ENCODE measurements at places on chromosomes 5 and 9. TPM values are rescaled to one million over a fixed set of nuclear protein-coding genes. Genes with fewer than 3 reads are reported as not detected.
A peak's percentile ranks its signal among the peaks of the same experiment; 100 is the strongest.

DNA sequence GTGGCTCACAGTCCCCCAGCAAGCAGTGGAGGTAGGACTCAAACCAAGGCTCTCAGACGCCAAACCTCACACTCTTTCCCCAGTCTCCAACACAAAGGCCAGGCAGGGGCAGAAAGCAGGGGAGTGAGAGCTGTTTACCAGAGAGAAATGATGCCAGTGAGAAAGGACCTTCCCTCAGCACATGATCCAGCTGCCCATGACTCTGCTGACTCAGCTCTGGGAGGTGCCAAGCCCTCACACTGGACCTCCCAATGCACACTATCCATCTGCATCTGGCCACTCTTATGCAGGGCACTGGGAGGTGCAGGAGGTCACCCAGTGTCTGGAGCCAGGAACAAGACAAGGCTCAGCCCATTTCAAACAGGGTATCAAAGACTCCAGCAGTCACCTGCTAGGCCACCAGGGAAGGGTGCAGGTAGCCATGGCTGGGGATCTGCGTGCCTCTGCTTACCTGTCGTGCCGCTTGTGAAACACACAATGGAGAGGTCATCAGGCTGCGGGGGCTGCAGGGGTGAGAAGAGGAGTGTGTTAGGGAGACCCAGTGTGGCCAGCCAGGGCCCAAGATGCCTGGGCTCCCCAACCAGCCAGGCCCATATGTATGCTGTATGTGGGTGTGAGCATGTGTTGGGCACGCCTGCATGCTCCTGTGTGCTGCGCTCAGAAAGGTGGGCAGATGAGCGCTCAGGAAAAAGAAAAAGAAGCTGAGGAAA is 26.3 kb downstream of the ACSL6 start:
- H3K36me3 ChIP-seq, result no peaks in the 10 kb centered on the region
- peaks cover 14% of the 10 kb centered on the region for H3K4me1 ChIP-seq
- DNase-seq, result peak; percentile 35
- no peak overlapping the region for H3K4me3 ChIP-seq

DNA sequence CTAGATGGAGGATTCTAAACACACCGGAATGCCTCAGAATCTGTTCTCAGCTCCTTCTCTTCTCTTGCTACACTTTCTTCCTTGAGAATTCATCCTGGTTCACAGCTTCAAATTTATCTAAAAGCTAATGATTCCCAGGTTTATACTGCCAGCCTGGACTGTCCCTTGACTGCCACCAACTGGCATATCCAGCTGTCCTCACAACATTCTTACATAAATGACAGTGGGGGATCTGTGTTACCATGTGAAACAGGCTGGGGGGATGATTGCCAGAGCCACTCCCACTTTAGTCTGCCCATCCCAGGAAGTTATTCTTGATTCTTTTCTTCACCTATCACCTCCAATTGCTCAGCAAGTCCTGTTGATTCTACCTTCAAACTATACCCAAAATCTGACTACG is 27.2 kb upstream of the ZFR start:
- no peaks in the 10 kb centered on the region for H3K27me3 ChIP-seq
- no peaks in the 10 kb centered on the region for H3K4me1 ChIP-seq
- no peak overlapping the region for H3K4me3 ChIP-seq
- H3K36me3 ChIP-seq, result no peaks in the 10 kb centered on the region
- no peak for DNase-seq

DNA sequence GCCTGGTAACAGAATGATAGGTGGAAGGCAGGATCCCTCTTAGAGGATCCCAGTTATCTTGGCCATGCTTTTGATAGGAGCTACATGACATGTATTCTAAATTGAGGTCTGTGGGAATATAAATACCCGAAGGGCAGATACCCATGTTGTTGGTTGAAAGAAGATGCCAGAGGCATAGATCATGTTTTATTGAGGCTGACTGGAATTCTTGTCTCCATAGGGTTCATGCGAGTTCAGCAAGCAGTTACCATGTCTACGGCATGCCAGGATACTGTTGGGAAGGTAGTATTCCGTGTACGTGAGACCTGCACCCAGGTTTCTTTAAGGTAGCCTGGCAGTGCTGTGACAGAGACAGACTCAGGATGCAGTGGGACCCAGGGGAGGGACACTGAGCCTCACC is 230.7 kb downstream of the NR3C1 start:
- no peak overlapping the region for H3K4me3 ChIP-seq
- H3K27me3 ChIP-seq, result no peaks in the 10 kb centered on the region
- no peaks in the 10 kb centered on the region for H3K36me3 ChIP-seq
- peaks cover 5% of the 10 kb centered on the region for H3K4me1 ChIP-seq
- no peak overlapping the region for H3K27ac ChIP-seq

DNA sequence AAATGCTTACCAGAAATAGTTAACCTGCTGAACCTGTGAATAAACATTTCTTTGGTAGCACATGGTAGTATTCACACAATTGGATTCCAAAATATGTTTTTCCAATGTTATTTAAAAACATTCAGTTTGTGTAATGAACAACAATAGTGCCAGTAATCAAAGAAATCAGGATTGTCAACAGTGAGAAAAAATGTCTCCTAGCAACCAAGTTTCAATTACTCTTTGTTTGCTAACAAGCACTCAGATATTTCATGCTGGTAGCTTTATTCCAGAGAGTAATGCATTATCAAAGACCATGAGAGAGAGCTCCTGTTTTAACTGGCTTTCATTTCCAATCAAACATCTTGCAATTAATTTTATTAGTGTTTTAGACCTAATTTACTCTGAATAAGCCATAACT is 768.1 kb upstream of the GRAMD2B start:
- no peaks in the 10 kb centered on the region for H3K36me3 ChIP-seq
- DNase-seq, result no peak
- no peaks in the 10 kb centered on the region for H3K27me3 ChIP-seq
- no peak overlapping the region for H3K4me3 ChIP-seq

The NRG2 gene
- 5.7 TPM for total RNA-seq

GRCh38 chr5:154647761-154648145 is 107.4 kb upstream of the LARP1 start:
- peaks cover 9% of the 10 kb centered on the region for H3K4me1 ChIP-seq
- H3K4me3 ChIP-seq, result peak overlapping the region; percentile 43
- no peaks in the 10 kb centered on the region for H3K36me3 ChIP-seq
- H3K27me3 ChIP-seq, result no peaks in the 10 kb centered on the region

DNA sequence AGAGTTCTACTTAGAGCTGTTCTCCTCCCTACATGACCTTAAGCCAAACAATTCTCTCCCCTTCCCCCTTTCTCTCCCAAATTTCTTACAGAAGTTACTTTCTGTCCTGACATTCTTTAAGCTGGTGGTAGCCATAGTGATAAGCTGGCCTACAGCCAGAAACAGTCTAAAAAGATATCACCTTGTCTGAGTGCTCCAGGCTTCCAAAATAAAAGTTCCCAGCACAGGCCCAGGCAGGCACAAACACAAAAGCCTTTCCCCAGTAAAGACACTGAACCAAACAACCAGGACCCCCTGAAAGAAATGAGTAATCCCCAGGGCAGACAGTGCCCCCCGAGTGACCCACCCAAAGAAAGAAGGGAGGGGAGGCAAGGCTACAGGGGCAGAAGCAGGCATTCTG is 19.2 kb downstream of the SIL1 start:
- DNase-seq, result no peak
- peaks cover 54% of the 10 kb centered on the region for H3K4me1 ChIP-seq
- peak overlapping the region; percentile 49 for H3K27ac ChIP-seq
- H3K36me3 ChIP-seq, result no peaks in the 10 kb centered on the region
- H3K4me3 ChIP-seq, result no peak overlapping the region

The IFNK gene
- total RNA-seq, result not detected

The GNG10 gene
- total RNA-seq, result 15.1 TPM

The S1PR3 gene
- total RNA-seq, result 4.8 TPM

GRCh38 chr5:172325452-172325851 is 41.9 kb upstream of the UBTD2 start:
- H3K4me1 ChIP-seq, result peaks cover 8% of the 10 kb centered on the region
- no peak overlapping the region for H3K4me3 ChIP-seq

The SPINK6 gene
- not detected for total RNA-seq

The KCNMB1 gene
- 3.7 TPM for total RNA-seq

DNA sequence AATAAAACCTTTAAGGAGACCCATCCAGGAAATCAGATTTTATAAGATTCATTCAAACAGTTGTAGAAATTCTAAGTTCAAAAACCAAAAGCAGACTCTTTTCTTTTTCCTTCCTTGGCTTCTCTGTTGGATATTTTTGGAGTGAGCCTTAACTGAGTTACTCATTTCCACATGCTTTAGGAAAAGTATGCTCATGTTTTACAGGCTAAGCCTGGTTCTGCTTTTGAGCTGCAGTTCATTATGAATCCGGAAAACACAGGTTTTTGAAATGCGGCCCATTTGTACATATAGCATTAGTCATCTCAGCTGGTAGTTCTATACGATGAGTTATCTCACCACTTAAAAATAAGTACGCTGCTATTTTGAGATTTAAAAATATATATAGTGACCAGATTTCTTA is 156.6 kb upstream of the DMRT1 start:
- peak overlapping the region; percentile 23 for H3K4me3 ChIP-seq
- H3K36me3 ChIP-seq, result no peaks in the 10 kb centered on the region
- no peak for DNase-seq
- H3K27me3 ChIP-seq, result no peaks in the 10 kb centered on the region

GRCh38 chr5:151757233-151758140 is 944 bp downstream of the ATOX1 start:
- H3K4me3 ChIP-seq, result peak overlapping the region; percentile 78
- H3K27ac ChIP-seq, result peak overlapping the region; percentile 87
- no peaks in the 10 kb centered on the region for H3K27me3 ChIP-seq
- no peak for DNase-seq
- H3K4me1 ChIP-seq, result peaks cover 23% of the 10 kb centered on the region

DNA sequence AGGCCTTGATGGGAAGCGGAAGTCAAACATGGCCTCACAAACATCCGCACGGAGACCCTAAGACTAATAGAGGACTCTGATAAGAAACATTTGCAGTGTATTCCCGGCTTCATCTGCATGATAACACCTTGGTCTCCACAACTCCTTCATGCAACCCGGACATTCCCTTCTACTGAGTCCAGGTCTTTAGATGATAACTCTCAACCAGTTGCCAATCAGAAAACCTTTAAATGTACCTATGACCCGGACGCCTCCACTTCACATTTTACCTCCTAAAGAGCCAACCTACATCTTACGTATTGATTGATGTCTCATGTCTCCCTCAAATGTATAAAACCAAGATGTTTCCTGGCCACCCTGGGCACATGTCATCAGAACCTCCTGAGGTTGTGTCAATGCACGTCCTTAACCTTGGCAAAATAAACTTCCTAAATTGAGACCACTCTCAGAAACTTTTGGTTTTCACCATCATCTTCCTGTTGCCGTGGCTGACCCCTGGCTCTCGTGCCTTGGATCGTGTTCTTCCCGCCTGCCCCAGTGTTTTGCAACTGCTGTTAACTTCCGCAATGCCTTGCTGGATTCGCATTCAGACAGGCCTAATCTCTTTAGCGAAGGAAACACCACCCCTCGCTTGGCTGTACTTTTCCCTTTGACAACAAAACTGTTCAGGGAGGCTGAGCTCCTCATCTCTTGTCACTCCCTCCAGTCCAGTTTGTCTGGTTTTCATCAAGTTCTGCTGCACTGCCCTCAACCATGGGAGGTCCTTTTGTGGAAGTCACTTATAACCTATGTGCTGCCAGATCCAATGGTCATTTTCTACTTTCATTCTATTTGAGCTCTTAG is 1.1 kb upstream of the DAP start:
- H3K4me1 ChIP-seq, result peaks cover 40% of the 10 kb centered on the region
- DNase-seq, result no peak
- H3K27me3 ChIP-seq, result no peaks in the 10 kb centered on the region
- peak overlapping the region; percentile 93 for H3K4me3 ChIP-seq
- no peaks in the 10 kb centered on the region for H3K36me3 ChIP-seq
- H3K27ac ChIP-seq, result peak overlapping the region; percentile 97

DNA sequence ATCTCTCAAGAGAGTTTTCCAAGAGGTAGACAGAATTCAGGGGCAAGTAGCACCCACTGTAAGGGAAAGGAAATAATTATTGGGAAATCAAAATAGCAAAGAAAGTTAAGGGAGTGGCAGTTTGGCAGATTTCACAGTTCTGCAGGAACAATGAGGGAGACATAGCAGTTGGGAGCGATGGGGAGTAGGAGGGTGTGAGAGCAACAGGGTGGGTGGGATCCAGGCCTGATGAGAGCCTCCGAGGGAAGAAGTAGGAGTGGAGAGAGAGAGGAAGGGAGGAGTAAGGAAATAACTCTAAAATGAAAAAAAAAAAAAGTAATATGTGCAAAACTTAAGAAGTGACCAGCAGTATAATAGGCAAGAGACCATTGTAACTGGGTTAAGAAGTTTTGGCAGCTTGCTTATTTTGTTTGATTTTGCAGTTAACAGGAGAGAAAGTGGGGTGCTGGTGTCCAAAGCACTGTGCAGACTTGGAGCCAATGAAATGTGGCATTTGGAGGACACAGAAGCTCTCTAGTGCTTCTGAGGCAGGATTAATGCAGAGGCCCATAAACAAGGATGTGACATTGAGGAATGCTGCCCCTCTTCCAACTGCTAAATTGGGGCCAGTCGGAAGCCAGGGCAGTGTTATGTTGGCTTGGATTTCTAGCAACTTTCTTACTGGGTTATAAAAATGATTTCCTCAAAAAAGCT is 10.2 kb downstream of the TNFAIP8 start:
- no peaks in the 10 kb centered on the region for H3K36me3 ChIP-seq
- no peak overlapping the region for H3K4me3 ChIP-seq
- no peak for DNase-seq
- H3K27me3 ChIP-seq, result no peaks in the 10 kb centered on the region
- peaks cover 43% of the 10 kb centered on the region for H3K4me1 ChIP-seq
- peak overlapping the region; percentile 15 for H3K27ac ChIP-seq

The DMGDH gene
- 1.1 TPM for total RNA-seq

GRCh38 chr5:11069041-11069440 is 308.0 kb upstream of the DAP start:
- H3K4me1 ChIP-seq, result no peaks in the 10 kb centered on the region
- no peak overlapping the region for H3K4me3 ChIP-seq
- H3K36me3 ChIP-seq, result no peaks in the 10 kb centered on the region

The ADCY2 gene
- total RNA-seq, result 2.6 TPM

DNA sequence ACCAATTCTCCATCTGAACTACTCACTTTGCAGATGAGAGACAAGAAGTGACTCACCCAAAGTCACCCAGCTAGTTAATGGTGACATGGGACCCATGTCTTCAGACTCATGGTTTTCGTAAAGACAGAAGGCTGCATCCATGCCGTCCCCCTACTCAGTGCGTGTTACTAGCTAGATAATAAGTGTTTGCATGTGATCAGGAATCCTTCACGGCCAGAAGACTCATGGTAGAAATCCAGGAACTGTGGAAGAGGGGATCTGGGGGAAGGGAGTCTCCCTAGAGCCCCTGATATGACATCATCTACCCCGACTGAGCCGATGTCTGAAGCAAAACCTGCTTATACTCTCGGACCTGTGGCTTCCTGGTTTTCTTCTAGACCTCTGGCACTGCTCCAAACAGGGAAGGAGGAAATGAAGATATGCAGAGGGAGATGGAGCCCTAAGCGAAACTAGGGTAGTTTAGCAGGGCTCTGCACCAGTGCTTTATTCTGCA is 3.3 kb downstream of the RNF183 start:
- H3K27ac ChIP-seq, result no peak overlapping the region
- H3K27me3 ChIP-seq, result no peaks in the 10 kb centered on the region

- H3K4me3 ChIP-seq, result no peak overlapping the region
- no peaks in the 10 kb centered on the region for H3K27me3 ChIP-seq
- H3K4me1 ChIP-seq, result no peaks in the 10 kb centered on the region
- no peaks in the 10 kb centered on the region for H3K36me3 ChIP-seq
These were observed 440.9 kb upstream of the EDIL3 start for GRCh38 chr5:84825606-84826005.
